Mucosa of gallbladder (tissue), 1 donor: ENCODE measurements at places on chromosomes 13 and 19. TPM values are rescaled to one million over a fixed set of nuclear protein-coding genes. Genes with fewer than 3 reads are reported as not detected.

KLF1 gene
- total RNA-seq, result not detected

- DNase-seq, result no peak
These were observed 18.5 kb downstream of the MIER2 start for GRCh38 chr19:325937-326565.

ACP7 gene
- total RNA-seq, result 7.3 TPM

- peak; percentile 45 for DNase-seq
These were observed 2.6 kb upstream of the SPACA6 start for GRCh38 chr19:51690454-51691073.

GRCh38 chr13:26707122-26708006 lies 53.2 kb downstream of the GPR12 start:
- peak; percentile 31 for DNase-seq

DNA sequence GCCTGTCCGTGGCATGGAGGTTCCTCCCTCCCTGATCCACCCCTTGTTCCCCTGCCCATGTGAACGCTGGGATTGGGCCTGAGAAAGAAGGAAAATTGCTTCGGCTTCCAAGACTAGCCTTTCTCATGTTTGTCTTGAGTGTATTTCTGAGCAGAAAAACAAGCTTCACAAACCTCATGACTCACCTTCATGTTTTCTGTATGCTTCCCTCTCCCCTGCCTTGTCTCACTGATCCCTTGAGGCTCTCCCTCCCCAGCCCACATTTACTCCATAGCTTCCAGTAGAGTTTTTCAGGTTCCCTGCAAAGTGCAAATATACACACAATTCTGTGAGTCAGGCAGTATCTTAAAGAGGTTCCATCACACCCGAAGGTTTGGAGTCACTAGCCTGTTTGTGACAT lies 572.4 kb downstream of the UQCRFS1 start:
- no peak for DNase-seq

- DNase-seq, result no peak
These were observed at the start of gene CNMD for GRCh38 chr13:52739468-52740071. Gene CNMD, minus strand, starts transcription at chr13:52739820. Its CDS starts 119 bp downstream, at chr13:52739701.

GRCh38 chr13:111187960-111188541 lies 72.9 kb downstream of the ARHGEF7 start:
- no peak for DNase-seq

- DNase-seq, result no peak
These were observed 2749.5 kb downstream of the PCDH9 start for GRCh38 chr13:64480672-64481071.

DNA sequence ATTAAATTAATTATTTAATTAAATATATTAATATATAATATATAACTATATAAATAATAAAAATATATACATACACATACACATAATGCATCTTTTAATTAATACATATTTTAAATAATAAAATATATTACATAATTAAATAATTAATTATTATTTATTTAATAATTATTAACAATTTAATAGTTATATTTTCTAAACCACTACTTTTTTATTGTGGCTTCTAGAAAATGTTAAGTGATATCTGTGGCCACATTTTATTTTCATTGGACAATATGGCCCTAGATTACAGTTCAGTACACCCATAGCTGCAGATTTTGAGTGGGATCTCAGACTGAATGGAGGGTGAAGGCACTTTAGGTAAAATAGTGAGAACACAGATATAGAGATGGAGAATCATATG lies 335.7 kb downstream of the NALCN start:
- DNase-seq, result no peak

DNA sequence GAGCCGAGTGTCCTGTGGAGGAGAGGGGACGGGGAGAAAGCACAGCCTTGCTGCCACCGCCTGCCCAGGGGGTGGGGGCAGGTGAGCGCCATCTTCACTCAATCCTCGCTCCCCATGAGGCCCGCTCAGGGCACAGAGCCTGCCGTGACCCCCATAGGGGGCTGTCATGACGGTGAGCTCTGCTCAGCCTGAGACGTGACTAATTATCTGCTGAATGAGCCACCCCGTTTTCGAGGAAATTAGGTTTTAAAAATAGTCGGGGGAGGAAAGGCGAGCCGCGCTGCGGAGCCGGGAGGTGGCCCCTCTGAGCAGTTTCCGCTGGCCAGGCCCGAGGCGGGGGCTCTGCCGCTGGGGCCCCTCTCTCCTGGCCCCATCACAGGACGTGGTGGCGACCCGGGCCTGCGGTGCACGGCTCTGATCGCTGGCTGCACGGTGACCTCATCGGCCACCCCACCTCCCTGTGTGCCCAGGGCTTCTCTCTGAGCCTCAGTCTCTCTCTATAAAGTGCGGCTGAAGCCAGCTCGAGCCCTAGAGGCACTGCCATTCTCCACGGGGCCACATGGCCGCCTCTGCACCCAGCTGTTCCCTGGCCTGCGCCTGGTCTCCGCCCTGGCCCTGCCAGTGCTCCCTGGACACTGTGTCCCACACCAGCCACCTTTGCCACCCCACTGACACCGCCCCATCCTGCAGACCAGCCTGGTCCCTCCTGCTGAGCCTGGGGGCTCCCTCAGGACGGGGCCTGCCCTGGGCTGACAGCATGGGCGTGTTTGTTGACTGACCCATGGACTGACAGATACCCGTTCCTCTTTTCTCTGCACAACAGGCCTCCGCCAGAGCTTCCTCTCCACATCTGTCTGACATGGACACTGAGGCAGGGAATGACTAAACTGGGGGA lies 28.3 kb downstream of the PIP5K1C start:
- DNase-seq, result no peak

ZNF709 gene
- total RNA-seq, result 3.7 TPM

DNA sequence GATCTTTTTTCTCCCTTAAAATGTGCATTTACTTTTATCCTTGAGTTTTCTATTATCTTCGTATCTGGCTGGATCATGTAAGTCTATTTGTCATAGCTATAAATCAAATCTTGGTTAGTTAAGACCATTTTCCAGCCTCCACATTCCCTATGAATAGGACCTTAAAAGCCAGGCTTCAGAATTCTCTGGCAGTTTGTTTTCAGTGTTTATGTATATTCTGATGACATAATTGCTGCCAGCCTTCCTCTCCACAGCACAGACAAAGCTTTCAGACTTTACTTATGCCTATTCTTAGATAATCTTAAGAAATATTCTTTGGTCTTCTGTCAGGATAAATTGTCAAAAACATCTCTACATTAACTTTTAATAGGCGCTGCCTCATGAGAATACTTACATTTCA lies 870.8 kb upstream of the SPRY2 start:
- DNase-seq, result no peak

C5AR1 gene
- total RNA-seq, result 18.7 TPM

- DNase-seq, result no peak
These were observed 110.0 kb upstream of the PRR20A start for GRCh38 chr13:57030671-57031070.

- peak; percentile 81 for DNase-seq
These were observed at the start of gene ZNF418 for GRCh38 chr19:57934820-57935665. Gene ZNF418, minus strand, starts transcription at chr19:57935402. Its CDS starts 1,580 bp downstream, at chr19:57933822.

DNA sequence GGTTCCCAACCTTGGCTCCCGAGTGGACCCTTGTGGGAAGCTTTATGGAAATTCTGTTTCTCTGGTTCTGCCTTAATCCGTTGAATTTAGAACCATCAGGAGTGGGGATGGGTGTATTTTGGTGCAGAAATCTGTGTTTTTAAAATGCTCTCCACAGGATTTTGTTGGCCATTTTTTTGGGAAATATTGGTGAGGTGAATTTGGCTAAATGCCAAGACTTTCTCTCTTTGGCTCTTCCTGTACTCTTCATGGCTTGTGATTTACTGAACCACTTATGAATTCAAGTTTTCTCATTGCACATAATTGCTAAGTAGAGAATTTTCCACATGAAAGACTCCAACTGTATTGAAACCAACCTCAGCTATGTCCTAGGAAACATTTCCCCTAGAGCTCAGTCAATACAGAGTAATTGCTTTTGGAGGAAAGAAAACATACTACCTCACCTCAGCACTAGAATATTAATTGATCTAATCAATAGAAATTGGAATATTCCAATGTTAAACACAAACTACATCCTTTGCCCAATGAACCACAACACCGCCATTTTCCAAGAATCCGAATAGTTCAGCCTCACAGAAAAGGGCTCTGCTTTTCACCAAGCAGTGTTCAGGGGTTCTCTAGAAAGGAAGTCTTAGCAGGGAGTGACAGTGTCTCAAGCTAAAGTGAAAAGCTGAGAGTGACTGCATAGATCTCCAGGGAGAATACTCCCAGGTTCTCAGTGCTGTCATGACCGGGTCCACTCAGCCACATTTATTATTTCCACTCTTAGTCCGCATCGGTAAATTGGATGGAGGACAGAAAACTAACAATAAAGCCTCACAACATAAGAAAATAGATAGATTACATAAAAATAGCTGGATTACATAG lies 60.3 kb downstream of the ERCC5 start:
- no peak for DNase-seq

DNA sequence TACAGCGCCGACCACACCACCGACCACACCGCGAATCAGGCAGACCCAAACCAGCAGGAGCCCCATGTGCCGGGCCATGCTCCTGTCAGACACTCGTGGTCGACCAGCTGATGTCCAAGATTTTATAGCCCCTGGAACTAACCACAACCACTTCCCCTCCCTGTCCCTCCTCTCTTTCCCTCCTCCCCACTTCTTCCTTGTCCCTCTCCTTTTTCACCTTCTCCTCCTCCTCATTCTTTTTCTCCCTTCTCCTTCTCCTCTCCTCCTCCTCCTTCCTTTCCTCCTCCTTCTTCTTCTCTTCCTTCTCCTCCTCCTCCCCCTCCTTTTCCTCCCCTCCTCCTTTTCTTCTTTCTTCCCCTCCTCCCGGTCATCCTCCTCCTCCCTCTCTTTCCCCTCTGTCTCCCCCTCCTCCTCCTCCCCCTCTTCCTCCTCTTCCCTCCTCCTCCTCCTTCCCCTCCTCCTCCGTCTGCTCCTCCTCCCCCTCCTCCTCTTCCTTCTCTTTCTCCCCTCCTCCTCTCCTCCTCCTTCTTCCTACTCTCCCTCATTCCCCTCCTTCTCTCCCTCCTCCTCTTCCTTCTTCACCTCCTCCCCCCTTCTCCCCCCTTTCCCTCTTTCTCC lies 670 bp downstream of the BSPH1 start:
- no peak for DNase-seq

DNA sequence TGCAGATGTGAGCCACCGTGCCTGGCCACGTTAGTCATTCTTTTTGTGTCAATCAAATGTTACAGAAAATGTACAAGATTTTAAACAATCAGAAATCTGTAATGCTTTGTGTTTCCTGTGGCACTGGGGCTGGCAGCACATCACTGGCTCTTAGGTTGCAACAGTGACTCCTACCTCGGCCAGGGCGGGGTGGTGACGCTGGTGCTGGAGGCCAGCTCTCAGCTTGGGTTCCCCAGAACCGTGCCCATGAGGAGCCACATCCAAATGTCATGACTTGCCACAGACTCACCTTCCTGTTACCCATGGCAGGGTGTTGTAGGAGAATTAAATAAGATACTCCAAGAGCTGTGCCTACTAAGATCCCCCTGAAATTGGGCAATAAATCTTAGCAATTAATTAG lies 161.7 kb downstream of the TEX29 start:
- no peak for DNase-seq

AMER2 gene
- total RNA-seq, result not detected

KLK1 gene
- 1.5 TPM for total RNA-seq

TSKS gene
- 0.58 TPM for total RNA-seq

GRCh38 chr19:36986601-36987000 lies 70.5 kb downstream of the ZNF568 start:
- no peak for DNase-seq

DNA sequence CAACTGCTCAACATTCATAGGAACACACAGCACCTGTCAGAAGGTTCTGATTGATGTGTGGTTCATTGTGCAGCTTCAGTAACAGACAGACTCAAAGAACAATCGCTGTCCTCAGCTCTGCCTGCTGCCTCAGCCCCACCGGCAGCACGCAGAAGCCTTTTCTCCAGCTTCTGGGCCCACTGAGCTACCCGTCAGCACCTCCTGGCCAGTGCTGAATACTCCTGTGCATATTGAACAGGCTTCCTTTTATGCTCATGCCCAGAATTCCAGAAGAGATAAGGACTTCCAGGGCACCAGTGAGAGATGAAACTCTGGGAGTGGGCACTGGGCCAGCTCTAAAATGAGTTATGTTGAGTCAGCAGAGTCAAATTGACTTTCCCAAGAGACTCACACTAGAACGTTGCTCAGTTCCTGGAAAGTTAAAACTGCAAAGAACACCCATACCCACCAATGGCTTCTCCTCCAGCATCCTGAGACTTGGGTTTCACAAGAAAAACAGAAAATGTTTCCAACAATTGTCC lies 119.3 kb downstream of the COL4A1 start:
- peak; percentile 78 for DNase-seq

GRCh38 chr19:42268704-42269477 lies at the start of gene CIC:
Gene CIC, plus strand, starts transcription at chr19:42269252. Its CDS starts 2,532 bp downstream, at chr19:42271784.
- peak; percentile 100 for DNase-seq

- DNase-seq, result no peak
These were observed 26.0 kb downstream of the NAXD start for GRCh38 chr13:110641055-110642015.

GRCh38 chr19:16571283-16571682 lies 932 bp downstream of the SLC35E1 start:
- no peak for DNase-seq

KLK12 gene
- total RNA-seq, result 0.78 TPM

DNA sequence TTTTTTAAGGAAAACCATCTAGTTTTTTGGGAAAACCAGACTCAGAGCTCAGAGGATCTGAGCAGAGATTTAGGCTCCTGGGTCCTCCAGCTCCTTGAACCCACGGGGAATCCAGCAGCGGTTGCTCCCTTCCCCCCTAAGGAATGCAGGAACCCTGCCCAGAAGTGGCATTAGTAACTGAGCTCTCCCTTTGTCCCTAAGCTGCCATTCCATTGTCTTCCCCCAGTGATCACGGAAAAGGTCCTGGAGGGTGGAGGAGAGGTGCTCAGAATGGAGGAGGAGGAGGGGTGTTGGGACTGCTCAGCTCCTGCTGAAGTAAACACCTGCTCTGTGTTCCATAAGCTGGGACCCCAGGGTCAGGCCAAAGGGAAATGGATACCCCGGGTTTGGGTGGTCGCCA lies 16.8 kb upstream of the OR1M1 start:
- DNase-seq, result peak; percentile 36

DNA sequence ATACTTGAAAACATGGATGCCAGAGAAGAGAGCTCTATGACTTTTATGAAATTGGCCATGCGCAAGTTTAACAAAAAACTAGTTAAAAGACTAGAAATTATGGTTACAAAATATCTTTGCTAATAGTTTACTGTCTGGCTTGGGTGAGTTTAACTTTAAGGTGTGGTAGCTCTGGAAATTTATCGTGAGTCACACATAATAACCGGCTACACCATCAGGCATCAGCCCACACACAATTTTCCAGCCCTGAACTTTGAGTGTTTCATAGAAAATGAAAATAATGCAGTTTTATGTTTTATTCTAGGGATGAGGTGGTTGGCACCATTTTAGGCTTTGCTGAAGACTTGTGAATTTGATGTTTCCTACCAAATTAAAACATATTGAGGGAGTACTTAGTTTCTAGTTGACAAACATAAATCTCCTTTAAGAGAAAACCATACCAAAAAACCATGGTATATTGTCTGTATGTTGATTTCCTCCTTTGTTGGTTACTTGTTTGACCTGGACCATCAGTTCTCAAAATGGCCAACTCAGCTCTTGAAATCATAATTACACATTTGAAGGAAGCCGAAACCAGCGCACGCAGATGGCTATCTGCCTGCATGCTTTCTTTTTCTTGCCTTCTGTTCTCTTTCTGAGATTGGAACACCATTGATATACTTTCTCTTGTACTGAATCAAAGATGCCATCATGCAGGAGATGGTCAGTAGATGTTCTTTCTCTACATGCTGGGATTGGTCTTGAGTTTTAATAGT lies 125.1 kb downstream of the AKAP11 start:
- no peak for DNase-seq

SF3A2 gene
- 72.8 TPM for total RNA-seq
